HepG2 (cell line): ENCODE measurements at places on chromosomes 1 and 21. TPM values are rescaled to one million over a fixed set of nuclear protein-coding genes. Genes with fewer than 3 reads are reported as not detected.

The TIPRL gene
- 7.6 and 10.1 TPM in 2 replicates for polyA plus RNA-seq

DNA sequence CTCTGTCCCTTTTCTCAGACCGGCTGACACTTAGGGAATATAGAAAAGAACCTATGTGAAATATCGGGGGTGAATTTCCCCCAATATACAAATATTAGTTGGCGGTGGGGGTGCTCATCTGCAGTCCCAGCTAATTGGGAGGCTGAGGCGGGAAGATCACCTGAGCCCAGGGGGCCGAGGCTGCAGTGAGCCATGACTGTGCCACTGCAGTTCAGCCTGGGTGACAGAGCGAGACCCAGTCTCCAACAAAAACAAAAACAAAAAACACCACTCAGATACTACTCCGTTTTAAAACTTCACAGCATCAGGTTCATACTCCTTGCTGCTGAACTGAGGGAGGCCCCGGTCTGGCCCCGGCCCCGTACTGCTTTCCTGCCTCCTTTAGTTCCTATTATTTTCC is 5.9 kb upstream of the EXOSC10 start:
- no peak for DNase-seq

DNA sequence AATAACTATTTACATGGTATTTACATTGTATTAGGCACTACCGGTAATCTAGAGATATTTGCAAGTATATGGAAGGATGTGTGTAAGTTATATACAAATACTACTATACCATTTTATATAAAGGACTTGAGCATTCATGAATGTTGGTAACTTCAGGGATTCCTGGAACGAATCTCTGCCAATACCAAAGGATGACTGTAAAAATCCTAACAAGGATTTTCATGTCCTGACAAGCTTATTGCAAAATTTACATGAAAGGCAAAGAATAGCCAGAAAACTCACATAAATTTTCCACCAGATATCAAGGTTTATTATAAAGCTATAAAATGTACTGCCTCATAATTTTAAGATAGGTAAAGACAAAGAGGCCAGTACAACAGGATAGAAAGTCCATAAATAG is 325.2 kb upstream of the NRIP1 start:
- no peak for DNase-seq

The SELENBP1 gene
- 27.8 and 29.3 TPM in 2 replicates for polyA plus RNA-seq

DNA sequence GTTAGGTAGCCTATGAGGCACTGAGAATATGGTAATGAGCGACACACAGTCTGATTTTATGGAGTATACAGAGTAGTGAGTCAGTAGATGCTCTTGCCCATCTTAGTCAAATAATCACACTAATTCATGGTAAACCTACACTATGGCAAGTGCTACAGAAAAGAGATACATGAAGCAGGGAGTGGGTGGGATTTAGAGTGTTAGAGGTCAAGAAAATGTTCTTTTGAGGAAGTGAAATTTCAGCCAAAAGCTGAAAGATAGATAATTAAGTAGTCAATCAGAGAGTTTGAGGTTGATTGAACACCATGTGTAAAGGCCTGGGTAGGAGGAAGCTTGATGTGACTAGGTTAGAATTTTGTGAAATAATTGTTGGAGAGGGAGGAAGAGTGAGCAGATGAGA is 14.7 kb downstream of the MDM4 start:
- no peak for DNase-seq

DNA sequence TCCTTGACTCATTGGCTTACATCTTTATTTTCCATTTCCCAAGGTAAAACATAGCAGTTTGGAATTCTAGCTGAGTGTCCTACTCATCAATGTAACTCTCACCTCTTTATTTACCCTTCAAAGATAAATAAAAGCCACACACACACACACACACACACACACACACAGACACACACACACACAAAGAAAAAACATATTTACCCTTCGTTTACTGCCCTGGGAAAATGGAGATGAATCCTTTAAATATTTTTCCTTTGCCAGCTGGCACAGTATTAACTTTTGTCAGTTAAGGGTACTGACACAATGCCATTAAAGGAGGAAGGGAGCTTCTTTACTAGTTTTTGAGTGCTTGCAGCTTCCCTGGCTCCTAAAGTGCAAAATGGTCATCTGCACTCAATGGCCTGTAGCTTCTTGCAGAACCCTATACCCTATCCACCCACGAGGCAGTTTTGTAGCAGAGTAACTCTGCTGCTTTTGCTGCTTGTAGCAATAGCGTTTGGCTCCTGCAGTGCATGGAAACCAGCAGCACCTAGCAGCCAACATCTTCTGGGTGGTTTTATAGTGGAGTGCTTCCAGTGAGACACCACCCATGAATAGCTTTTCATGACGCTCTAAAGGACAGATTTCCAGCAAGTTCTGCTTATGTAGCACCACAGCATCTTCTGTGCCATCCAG is 103.7 kb downstream of the HS2ST1 start:
- no peak for DNase-seq

The RLF gene
- 7.0 and 9.0 TPM in 2 replicates for polyA plus RNA-seq

The TBX19 gene
- polyA plus RNA-seq = 1.3 and 1.4 TPM in 2 replicates

The SMCP gene
- not detected in 2 replicates for polyA plus RNA-seq

The ARTN gene
- 0.11 and 0.21 TPM in 2 replicates for polyA plus RNA-seq

The SELP gene
- 0.11 TPM in 1 of 2 replicates, not detected in the other for polyA plus RNA-seq

GRCh38 chr1:89206373-89206772 is 7.6 kb upstream of the GBP4 start:
- no peak for DNase-seq

The PROK1 gene
- polyA plus RNA-seq = 0.07 TPM in 1 of 2 replicates, not detected in the other

- no peak for DNase-seq
Observed at GRCh38 chr1:7366286-7366954, 404.7 kb upstream of the VAMP3 start.

- DNase-seq = no peak
Observed at GRCh38 chr1:159040206-159040605, 30.5 kb downstream of the IFI16 start.

GRCh38 chr21:28252928-28253327 is 739.7 kb downstream of the LTN1 start:
- no peak for DNase-seq

GRCh38 chr1:30762152-30762929 is 4.8 kb upstream of the LAPTM5 start:
- DNase-seq = no peak

DNA sequence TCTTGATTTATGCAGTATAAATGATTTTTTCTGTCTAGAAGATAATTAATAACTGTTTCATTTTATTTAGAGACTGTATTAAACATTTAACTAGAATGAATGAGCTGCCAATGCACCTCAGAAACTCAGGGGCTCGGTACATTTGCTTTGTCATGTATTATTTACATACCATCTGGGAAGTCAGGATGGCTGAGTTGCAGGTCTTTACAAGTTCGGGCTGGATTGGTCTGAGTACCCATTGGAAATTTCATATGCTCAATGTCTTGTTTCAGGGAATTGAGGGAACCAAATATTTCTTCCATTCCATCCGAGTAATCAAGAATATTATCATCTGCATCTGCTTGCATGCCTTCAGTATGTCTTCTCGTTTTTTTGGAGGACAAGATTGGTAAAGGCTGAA is 221.7 kb downstream of the COL11A1 start:
- no peak for DNase-seq

GRCh38 chr1:10890491-10891071 is 94.1 kb upstream of the CASZ1 start:
- no peak for DNase-seq

DNA sequence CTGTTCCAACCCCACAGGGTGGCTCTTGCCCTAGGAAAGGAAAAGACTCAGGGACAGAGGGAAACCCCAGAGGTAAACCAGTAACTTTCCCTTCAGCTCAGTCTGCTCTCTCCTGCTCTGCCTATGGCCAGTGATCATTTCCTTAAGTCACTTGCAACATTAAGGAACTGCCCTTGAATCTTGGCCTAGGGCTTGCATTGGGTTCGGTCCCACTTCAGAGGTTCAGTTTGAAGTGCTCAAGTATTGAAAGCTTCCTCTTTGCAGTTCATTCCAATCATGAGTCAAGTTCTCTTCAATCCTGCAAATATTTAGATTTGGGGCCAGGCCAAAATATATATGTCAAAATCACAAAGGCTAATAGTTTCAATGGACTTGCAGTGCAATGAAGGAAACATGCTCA is 97.7 kb upstream of the IRF2BP2 start:
- no peak for DNase-seq

GRCh38 chr1:152811671-152812070 is at the start of gene LCE1B:
LCE1B (plus strand) TSS chr1:152811971; CDS start chr1:152812447, 476 bp downstream.
- no peak for DNase-seq

DNA sequence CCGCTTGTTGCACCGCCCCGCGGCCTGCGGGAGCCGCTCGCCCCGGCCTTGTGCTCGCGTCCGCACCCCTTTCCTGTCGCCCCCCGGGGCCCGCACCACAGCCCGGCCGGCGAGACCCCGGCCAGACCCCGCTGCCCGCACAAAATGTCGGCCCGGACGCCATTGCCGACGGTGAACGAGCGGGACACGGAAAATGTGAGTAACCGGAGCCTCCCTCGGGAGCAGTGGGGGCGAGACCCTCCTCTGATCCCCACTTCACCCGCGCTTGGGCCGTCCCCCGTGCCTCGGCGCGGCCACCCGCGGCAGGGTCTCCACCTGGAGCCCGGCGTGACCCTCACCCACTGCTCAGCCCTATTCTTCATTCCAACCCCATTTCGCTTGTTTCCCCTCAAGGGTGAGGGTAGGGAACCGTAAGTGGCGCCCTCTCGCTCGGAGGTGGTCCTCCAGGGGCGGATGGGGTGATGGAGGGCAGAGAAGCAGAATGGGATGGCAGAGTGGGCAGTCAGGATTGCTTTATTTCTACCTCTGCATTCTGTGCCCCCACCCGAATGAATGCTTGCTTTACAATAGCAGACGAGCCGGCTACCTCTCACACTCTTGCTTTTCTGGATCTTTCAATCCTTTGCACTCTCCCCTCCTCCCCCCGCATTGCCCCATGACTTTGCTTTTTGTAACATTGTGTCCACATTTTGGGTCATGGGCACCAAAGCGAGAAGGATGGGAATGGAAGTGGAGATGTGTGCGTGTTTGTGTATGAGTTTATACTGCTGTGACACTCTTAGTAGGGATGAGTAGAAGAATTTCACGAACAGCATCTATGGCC is 954 bp downstream of the MARK1 start:
- no peak for DNase-seq

The ERICH3 gene
- 0.01 and 0.03 TPM in 2 replicates for polyA plus RNA-seq

DNA sequence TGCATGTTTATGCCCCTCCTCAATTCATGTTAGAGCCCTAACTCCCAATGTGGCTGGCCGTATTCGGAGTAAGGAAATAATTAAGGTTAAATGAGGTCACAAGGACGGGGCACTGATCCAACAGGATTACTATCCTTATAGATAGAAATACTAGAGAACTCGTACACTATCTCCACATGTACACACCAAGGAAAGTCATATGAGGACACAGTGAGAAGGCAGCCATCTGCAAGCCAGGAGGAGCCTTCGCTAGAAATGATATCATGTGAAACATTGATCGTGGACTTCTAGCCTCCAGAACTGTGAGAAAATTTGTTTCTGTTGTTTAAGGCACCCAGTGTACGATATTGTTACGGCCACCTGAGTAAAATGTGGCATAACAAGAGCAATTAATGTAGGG is 79.7 kb downstream of the FAF1 start:
- DNase-seq = no peak

DNA sequence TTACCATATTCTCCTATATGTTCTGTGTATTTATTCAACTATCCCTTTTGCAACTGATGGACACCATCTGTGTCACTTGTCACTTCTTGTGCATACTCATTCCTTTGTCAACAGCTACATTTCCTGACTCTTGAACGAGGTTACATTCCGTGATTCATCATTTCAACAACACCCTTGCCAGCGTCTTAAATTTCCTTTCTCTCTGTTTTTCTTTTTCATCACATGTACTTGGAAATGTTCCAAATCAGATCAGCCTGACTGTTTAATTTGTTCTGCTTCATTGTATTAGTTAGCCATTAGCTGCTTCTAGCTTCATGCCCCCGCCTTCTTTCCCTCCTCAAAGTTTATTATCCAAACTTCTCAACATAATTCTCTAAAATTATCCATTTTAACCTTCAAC is 173.0 kb downstream of the ADGRL4 start:
- DNase-seq = no peak

DNA sequence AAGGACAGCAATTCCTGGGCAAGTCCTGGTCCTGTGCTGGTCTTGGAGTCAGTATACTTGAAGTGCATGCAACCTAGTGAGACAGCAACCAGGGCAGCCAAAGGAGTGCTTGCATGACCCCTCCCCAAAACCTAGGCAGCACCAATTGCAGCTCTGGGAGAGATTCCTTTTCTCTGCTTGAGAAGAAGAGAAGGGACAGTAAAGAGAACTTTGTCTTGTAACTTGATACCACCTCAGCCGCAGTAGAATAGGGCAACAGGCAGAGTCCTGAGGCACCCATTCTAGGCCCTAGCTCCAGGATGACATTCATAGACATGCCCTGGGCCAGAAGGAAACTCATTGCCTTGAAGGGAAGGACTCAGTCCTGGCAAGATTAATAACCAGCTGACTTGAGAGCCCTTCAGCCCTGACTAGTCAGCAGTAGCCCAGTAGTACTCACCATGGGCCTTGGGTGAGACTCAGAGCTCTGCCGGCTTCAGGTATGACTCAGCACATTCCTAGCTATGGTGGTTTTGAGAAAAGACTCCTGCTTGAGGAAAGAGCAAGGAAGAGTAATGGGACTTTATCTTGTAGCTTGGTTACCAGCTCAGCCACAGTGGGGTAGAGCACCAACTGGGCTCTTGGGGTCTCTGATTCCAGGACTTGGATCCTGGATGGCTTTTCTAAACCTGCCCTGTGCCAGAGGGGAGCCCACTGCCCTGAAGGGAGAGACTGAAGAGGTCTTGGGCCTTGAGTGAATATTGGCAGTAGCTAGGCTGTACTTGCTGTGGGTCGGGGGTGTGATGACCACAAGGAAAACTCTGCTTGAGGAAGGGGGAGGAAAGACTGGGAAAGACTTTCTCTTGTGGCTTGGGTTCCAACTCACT is 51.7 kb upstream of the ACADM start:
- peak; percentile 58 for DNase-seq

- DNase-seq = no peak
Observed at GRCh38 chr1:159408862-159409400, 23.1 kb upstream of the OR10J4 start.

- no peak for DNase-seq
Observed at GRCh38 chr1:220565670-220566069, 37.7 kb downstream of the MARK1 start.

GRCh38 chr1:211267204-211267857 is 8.2 kb downstream of the RCOR3 start:
- no peak for DNase-seq

DNA sequence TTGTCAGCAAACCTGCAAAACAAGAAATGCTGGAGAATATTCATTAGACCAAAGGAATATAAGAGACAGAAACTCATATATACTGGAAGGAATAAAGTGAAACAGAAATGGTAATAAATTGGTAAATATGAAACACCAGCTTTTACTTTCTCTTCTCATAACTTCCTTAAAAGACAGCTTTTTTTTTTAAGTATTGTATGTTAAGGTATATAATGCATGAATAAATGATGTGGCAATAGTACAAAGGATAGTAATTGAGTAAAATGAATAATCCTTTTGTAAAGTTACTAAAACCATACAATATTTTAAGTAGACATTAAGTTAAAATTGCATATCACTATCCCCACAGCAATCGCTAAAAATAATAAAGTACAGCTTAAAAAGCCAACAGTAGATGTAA is 64.8 kb downstream of the TRIM33 start:
- DNase-seq = no peak

- no peak for DNase-seq
Observed at GRCh38 chr21:45549626-45550463, 7.6 kb upstream of the SLC19A1 start.

The ZBTB40 gene
- polyA plus RNA-seq = 8.8 and 10.5 TPM in 2 replicates

The RXFP4 gene
- polyA plus RNA-seq = 1.4 and 1.9 TPM in 2 replicates

The DIPK1A gene
- 7.0 and 8.4 TPM in 2 replicates for polyA plus RNA-seq
